Amygdala (tissue), 56 donors: ENCODE measurements at places on chromosomes 3 and 15.

- DNase-seq: peak; percentile 26
Measured at GRCh38 chr3:123025642-123026521, 1.7 kb downstream of the SEMA5B start.

GRCh38 chr15:65246939-65247338, 35.7 kb upstream of the CILP start:
- no peak for DNase-seq

- DNase-seq: no peak
Measured at GRCh38 chr15:82936966-82937711, 15.4 kb downstream of the HOMER2 start.

GRCh38 chr3:151318991-151319390, 2.4 kb upstream of the GPR87 start:
- no peak for DNase-seq

- DNase-seq: no peak
Measured at GRCh38 chr3:154979331-154979730, 100.8 kb upstream of the MME start.

- DNase-seq: no peak
Measured at GRCh38 chr15:100772892-100773520, 106.6 kb upstream of the ALDH1A3 start.

- no peak for DNase-seq
Measured at GRCh38 chr3:42652611-42653302, 740 bp upstream of the ZBTB47 start.

GRCh38 chr3:113261626-113262303, 50.4 kb downstream of the BOC start:
- DNase-seq: no peak

DNA sequence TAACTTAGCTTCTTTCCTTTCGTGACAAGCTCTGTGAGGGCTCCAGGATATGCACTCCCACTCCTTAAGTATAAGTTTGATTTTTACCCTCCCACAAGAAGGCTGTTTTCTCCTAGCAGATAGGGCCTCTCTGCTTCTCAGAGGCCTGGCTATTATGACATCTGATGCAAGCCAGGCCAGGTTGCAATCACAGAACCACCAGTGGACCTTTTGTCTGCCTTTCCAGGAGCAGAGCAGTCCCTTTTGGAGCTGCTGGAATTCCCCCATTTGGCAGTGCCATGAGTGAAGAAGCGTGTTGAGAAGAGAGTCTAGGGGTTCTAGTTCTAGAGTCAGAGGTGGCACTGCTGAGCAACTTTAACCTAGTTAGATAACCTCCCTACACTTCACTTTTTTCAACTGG, 1004.3 kb upstream of the SEMA6D start:
- DNase-seq: no peak

DNA sequence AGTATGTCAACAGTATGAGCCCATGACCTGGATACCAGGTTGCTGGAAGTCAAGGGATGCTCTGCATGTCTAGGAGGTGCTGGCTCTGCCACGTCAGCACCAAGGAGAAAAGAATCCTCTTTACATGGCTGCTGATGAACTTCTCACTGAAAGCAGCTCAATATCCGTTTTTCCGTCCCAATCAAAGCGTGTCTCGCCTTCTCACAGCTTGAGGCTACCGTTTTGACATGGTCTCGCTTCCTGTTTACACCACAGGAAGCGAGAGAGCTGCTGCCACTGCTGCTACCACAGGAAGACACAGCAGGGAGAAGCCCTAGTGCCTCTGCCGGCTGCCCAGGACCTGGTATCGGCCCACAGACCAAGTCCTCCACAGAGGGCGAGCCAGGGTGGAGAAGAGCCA, 27.3 kb downstream of the STARD5 start:
- DNase-seq: no peak

DNA sequence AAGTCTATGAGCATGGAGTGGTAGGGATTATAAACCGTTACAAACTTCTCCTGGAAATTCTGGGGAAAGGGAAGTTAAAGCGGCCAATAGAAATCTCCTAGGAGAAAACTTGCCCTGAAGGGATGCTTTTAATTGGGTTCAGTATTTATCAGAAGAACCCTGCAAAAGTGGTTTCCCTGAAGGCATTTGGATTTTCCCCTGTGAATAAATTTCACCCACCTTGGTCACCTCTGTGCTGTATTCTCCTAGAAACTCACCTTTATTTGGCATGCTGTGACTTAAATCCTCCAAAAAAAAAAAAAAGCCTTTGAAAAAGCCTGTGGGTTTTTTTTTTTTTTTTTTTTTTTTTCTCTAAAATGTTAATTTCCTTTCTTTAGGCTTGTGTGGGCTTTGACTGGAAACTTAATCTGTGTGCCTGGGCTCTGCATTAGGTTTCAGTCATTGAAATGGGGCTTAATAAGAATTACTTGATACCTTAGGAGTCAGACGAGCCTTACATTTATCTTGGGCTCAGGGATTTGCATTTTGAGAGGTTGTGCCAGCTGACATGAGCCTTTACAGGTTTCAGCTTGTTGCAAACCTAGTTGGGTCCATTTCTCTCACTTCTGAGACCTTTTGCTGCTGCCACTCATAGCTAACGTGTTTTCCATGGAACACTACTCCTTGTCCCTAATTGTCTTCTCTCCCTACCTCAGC, 22.0 kb downstream of the TGFBR2 start:
- DNase-seq: no peak
